Frontal cortex (tissue), 4 donors: ENCODE measurements at places on chromosomes 16 and 17. TPM values are rescaled to one million over a fixed set of nuclear protein-coding genes. Genes with fewer than 3 reads are reported as not detected.
A peak's percentile ranks its signal among the peaks of the same experiment; 100 is the strongest.

The AKAP10 gene
- 39.1 TPM for total RNA-seq

The KRTAP16-1 gene
- total RNA-seq: not detected

The UBALD1 gene
- 1.6 TPM for total RNA-seq

The RAI1 gene
- total RNA-seq: 16.7 TPM

DNA sequence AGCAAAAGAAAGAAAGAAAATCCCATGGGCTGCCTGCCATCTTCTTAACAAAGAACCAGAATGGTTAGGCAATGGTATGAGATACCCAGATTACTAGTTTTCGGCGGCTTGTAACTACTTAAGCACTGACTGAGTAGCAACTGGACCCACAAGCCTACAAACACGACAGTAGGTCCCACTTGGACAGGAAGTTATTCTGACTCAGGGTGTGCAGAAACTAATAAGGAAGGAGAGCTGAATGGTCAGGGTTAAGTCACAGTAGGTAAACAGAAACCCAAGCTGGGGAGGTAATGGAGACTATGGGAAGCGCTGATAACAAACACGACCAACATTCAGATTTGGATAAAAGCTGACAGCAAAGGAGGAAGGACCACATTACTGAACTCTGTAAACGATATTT is 10.4 kb upstream of the HLF start:
- DNase-seq: no peak

- DNase-seq: no peak
Measured at GRCh38 chr17:52298881-52299280, 140.4 kb upstream of the CA10 start.

GRCh38 chr16:11140466-11140865 is 115.5 kb downstream of the SOCS1 start:
- DNase-seq: no peak

DNA sequence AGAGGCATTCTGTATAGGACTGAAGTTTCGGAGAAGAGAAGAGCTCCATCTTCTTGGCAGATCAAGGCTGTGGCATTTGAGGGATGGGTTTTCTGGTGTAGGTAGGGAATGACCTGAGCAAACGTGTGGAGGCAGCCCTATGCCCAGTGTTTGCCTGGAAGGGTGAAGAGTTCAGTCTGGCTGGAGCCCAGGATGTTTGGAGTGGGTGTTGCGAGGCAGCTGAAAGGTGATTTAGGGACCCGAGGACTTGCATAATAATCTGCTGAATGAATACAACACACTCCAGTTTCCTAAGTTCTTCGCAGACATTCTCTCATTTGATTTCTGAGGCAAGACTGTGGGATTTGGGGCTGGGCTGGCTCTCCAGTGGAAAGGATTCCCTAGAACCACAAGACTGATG is 186.2 kb downstream of the CYLD start:
- no peak for DNase-seq

DNA sequence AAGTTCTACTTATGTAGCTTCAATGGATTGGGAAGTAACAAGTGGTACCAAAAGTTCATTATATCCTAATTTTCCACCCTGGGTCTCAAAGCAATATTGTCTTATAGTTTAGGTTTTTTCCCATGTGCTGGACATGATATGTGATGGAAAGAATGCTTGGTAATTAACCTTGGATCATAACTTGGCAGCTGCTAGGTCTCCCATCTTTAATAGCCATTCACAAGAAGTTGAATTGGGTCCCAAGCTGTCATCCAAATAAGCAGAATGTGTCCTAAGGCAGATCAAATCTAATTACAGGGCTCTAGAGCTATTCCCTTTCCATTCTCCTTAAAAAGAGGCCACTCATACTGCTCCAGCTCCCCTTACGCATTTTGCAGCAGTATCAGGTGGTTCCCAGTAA is 44.7 kb upstream of the KCNJ16 start:
- DNase-seq: no peak

DNA sequence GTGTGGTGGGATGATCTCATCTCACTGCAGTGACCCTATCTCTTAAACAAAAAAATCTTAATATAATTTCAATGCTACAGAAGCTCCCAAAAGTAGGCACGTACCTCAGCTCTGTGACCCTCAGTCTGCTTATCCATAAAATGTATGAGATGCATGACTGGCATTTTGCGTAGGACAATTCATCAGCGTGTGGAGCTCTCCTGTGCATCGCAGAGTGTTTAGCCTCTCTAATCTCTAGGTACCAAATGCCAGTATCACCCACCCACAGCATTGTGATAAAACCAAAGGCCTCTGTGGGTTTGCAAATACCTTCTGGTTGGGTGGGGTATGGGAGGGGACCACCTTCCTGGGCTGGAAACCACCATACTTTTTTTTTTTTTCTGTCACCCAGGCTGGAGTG is 19.0 kb upstream of the TUBG2 start:
- DNase-seq: no peak

- DNase-seq: peak; percentile 32
Measured at GRCh38 chr17:19713462-19713861, 2.9 kb downstream of the SLC47A2 start.

DNA sequence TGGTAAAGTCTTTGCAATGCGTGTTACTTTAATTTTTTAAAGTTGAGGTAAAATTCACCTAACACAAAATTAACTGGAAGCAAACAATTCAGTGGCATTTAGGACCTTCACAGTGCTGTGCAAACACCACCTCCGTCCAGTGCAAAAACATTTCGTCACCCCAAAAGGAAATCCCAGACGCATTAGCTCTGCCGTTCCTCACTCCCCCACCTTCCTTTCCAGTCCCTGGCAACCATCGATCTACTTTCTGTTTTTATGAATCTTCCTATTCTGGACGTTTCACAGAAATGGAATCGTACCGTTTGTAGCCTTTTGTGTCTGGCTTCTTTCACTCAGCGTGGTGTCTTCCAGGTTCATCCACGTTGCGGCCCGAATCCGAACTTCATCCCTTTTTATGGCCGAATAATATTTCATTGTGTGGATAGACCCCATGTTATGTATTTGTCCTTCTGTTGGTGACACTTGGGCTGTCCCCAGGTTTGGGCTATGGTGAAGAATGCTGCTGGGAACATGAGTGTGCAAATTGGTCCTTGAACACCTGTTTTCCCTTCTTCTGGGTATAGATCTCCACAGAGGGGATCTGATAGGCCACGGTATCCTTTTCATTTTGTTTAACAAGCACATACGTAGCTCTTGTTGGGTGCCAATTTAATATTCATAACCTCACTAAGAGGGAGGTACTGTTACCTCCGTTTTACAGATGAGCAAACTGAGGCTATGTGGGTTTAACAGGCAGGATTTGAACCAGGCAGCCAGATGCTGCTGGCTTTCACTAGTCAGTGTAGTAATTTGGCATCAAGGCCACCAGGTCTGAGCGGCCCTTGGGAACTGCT is 232.0 kb upstream of the GSE1 start:
- no peak for DNase-seq

GRCh38 chr16:73131156-73131862 is 83.4 kb upstream of the ZFHX3 start:
- no peak for DNase-seq

- DNase-seq: no peak
Measured at GRCh38 chr17:16910341-16910740, 61.6 kb downstream of the TNFRSF13B start.

- no peak for DNase-seq
Measured at GRCh38 chr17:4440021-4440420, 6.3 kb downstream of the SPNS3 start.

DNA sequence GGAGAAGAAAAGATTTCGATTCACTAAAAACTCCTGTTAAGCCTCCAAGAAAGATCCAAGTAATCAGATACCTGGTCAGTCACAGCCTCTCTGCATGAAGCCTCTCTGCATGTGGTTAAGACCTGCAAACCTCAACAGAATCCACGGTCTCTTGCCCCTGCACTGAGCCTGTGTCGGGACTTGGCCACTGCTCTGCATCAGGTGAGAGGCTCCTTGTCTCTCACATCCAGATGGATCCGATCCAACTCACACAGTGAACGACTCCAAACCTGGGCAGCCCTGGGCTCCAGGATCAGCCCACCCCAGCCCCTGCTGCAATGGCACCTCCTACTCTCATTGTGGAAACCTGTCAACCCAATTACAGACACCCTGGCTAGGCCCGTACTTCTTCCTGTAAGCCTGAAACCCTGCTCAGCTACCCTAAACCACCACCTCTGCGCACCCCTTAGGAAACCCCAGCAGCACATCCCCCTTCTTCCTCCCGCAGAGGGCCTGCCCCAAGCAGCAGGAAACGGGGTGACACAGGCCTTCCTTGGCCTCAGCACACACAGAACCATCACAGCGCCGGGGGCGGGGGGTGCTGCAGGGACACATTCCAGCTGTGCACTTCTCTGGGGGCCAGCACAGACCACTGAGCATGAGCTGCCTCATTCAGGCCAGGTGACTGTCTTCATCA is 129.5 kb downstream of the ANKRD11 start:
- DNase-seq: no peak

DNA sequence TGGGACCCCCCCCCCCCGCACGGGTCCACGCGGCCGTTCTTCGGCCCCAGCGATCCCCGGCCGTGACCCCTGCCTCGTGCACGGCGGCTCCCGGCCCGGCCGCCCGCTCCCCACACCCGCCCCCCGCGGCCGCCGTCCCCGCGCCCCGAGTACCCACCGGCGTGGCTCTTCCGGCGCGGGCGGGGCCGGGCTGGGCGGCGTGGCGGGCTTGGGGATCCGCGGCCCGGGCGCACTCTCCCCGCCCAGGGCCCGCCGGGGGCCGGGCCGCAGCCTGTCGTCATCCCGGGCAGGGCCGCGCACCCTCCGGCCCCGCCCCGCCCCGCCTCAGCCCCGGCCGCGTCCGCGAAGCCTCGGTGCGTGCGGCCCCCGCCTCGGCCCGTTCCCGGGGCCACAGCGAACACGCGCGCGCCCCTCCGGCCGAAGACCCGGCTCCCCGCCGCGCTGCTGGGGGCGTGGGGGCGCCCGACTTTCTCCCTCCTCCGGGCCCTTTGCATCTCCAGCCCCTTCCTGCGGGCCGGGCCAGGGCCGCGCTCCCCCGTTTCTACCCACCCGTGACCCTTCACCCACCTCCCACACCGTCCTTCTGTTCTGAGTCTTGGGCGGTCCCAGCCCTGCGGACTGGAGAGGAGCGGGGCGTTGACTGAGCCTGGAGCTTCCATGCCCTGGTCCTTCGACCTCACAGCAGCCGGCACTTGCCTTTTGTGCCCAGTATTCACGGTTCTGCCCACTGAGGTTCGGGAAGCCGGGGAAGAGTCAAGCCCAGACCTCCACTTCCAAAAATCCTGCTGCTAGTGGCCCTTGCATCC is 840 bp downstream of the MYO1C start:
- DNase-seq: peak; percentile 88

GRCh38 chr17:61338000-61338798 is 61.4 kb upstream of the TBX2 start:
- DNase-seq: no peak

GRCh38 chr17:27608328-27609230 is 22.4 kb upstream of the LGALS9 start:
- DNase-seq: no peak

GRCh38 chr17:71260366-71260940 is 860.4 kb upstream of the SOX9 start:
- DNase-seq: no peak
